Activated CD4-positive, alpha-beta T cell treated with anti-CD3 and anti-CD28 coated beads, Interleukin-2, amount 50 U/mL, for 16 hours (primary cell): ENCODE measurements at places on chromosomes 2 and 18.
A peak's percentile ranks its signal among the peaks of the same experiment; 100 is the strongest.

DNA sequence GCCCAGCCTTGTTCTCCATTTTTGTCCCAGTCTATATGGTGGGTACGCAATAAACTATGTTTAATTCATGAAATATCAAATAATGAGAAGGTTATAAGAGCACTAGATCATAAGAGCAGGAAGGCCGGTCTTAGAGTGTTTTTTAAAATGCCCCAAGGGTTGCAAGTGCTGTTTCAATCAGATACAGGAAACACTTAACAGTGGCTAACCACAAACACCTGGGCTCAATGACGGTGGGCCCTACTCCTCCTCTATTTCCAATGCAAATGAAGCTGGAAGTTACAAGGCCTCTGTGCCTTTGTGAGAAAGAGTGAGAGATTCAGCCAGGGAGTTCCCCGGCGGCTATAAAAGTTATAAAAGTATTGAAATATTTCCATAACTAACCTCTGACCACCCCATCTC is 18.9 kb upstream of the WDR33 start:
- DNase-seq = peak; percentile 85

DNA sequence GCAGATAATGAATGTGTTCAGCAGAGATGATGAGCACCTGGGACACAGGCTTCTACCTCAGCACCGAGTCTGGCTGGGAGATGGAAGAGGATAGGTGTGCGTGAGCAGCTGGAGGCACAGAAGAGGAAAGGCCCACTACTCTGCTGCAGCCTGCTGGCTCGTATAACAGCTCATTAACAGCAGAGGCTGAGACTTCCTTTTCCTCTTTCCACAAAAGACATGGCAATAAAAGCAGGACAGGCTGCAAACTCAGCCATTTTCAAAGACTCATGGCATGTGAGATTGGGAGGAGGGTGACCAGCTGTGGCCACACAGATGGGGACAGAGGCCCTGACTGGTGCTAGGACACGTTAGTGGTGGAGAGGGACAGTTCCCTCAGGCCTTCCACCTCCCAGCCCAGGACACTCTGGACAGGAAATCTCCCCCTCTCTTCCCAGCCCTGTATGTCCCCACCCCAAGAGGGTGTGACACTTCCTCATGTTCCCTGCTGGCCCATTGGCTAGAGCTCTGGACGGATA is 60.3 kb downstream of the CACNB4 start:
- DNase-seq = no peak

DNA sequence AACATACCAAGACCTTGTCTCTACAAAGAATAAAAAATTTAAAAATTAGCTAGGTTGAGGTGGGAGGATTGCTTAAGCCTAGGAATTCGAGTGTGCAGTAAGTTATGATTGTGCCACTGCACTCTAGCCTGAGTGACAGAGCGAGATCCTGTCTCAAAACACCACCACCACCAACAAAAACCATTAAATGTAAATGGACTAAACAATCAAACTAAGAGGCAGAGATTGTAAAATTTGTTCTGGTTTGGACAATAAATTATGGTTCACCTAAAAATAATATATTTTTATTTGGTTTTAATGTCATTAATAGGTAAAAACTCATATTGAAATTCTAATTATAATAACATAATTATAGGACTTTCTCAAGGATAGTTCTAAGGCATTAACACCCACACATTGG is 9.9 kb upstream of the ATIC start:
- no peak for DNase-seq

- no peak for DNase-seq
These were observed 4.8 kb downstream of the STON1 start for GRCh38 chr2:48534781-48535180.

GRCh38 chr2:222256250-222256649 is 42.5 kb downstream of the PAX3 start:
- no peak for DNase-seq

GRCh38 chr2:56325661-56326345 is 142.0 kb downstream of the CCDC85A start:
- no peak for DNase-seq

GRCh38 chr2:30705711-30706533 is 101.3 kb downstream of the CAPN13 start:
- DNase-seq = no peak

GRCh38 chr2:151280271-151280670 is 9.2 kb downstream of the NMI start:
- no peak for DNase-seq

- peak; percentile 22 for DNase-seq
These were observed 111.6 kb downstream of the SMAD7 start for GRCh38 chr18:48838921-48839818.

GRCh38 chr2:171167352-171167997 is 6.8 kb upstream of the TLK1 start:
- no peak for DNase-seq

- DNase-seq = no peak
These were observed 1.5 kb downstream of the EPAS1 start for GRCh38 chr2:46298522-46299353.

DNA sequence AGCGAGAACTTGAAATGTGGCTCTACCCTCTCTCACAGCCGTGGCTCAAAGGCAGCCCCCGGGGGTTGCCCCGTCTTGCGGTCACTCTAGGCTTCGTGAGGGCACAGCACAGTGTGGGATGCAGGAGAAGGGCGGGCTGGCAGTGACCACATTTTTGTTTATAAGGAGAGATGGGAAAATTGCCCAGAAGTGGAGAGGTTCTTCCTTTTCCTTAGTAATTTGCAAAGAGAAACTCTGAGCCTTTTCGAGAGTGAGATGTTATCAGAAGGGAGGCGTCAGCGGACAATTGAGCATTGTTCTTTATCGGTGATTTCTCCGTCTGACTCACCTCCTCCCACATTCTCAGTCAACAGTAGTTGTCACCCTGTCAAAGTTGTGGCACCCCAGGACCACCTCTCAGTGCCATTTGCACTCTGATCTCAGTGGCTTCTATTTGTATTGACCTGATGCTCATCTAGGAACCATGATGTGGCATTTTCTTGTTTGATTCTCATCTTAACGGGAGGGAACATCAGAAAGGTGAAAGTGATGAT is 89.6 kb downstream of the ACAA2 start:
- peak; percentile 63 for DNase-seq

GRCh38 chr2:68934021-68934420 is 18.7 kb downstream of the GKN2 start:
- no peak for DNase-seq

DNA sequence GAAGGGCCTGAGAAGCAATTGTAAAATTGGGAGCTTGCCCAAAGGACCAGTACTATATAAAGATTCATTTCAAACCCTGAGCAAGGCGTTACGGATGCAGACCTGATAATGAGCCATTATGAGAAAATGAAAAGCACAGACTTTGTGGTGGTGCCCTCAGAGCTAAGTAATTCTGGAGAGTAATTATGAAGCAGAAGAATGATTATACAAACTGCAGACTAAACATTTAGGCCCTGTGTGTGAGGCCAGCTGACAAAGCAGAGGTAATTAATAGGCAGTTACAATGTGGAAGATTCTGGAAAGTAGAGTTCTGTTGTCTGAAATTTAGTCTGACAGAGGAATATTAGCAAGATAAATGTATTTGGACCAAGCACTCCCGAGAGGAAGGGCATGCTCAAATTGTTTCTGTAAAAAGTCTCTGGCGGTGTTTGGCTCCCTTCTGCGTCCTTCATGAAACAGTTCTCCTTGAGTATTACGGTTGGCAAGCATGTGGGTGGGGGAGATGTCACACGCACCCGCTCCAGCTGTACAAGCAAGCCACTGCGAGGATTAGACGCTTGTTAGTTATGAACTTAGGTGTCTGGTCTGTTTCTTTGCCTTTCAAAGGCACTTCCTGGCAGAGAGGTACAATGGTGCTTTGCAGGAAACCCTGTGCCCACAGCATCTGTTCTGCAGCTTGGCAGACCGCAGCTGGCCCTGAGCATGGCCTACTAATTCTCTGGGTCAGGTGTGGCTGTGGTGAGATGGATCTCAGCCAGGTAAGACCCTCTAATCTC is 45.5 kb downstream of the CDC42EP3 start:
- peak; percentile 90 for DNase-seq

- DNase-seq = no peak
These were observed 108.7 kb downstream of the XRCC5 start for GRCh38 chr2:216217904-216218260.

GRCh38 chr2:12116228-12116750 is 369.9 kb downstream of the LPIN1 start:
- DNase-seq = no peak

- DNase-seq = no peak
These were observed 484.1 kb downstream of the FBXO15 start for GRCh38 chr18:73663581-73663980.

DNA sequence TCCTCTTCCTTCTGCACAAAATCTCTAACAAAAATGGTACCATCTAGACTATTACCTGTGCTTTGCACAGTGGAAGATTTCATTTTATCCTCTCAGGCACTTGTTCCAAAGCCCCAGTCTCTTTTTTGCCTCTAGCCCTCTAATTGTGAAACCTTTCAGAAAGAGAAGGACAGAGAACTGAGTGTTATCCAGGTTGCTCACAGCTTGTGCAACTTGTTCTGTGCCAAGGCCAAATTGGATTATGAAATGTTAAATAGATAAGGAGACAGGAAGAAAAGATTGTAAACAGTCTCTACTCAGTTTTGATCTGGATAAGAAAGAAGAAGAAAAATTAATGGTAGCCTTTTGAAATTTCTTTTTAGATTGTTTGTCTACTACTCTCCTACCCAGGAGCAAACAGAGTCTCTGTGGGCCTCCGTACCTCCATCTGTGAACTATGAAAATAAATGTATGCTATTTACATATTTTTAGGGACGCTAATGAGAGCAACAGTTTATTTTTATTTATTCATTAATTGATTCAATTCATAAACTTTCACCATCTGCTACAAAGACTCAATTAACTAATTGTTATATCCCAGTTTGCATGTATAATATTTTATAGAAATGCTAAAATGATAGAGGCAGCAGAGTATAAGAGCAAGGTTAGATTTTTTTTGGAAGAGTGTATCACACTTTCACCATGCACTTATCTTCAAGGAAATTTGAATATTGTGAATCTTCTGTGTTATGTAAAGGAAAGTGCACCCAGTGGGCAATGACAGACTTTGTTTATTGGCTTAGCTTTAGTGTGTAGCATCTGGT is 339.0 kb upstream of the ETAA1 start:
- no peak for DNase-seq

DNA sequence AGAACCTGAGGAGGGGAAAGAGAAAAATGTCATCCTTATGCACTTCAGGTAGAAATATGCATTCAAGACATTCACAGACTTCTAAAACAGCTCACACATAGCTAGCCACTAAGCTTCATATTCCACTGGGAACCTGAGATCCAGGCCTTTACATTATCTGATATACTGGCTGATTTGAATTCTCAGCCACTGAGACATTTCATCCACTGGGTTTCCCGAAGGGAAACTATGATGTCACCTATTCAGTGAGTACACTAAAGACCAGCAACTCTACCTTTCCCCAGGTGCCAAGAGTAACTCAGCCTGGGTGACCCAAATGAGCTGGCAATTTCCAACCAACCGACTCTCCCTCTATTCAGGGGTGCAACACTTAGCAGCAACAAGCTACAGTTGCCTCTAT is 21.7 kb upstream of the SP100 start:
- DNase-seq = no peak

DNA sequence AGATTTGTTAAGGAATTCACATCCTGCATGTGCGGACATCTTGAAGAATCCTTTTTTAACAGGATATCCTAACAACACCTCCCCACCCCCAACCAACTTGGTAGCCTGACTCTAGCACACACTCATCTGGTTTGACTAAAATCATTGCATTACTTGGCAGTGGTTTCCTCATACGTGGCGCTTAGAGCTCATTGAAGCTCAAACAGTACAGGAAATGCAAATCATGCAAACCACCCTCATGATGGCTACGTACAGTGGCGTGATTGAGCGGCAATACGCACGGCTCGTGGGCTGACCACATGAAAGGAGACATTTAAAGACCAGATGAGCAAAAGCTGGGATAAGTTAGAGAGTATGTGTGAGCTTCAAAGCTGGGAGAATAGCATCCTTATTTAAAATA is 336.2 kb downstream of the ZEB2 start:
- DNase-seq = peak; percentile 95

DNA sequence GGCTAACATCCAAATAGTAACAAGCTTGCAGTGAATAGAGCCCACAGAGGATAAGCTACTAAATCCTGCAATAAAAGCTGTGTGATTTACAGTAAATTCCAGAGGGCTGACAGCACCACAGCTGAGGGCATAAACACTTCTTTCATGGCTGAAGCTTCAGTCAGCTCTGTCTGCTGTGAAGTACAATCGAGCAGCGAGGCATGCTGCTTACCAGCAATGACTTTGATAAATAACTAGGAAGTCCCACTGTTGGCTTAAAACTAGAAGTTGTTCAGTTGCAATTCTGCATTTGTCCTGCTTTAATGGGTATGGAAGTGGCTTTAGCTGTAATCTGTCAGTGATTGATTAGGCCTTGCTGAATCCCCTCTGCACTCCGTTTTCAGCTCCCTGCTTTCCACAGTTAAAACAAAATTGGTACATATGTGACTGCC is 65.2 kb upstream of the FIGN start:
- DNase-seq = no peak

DNA sequence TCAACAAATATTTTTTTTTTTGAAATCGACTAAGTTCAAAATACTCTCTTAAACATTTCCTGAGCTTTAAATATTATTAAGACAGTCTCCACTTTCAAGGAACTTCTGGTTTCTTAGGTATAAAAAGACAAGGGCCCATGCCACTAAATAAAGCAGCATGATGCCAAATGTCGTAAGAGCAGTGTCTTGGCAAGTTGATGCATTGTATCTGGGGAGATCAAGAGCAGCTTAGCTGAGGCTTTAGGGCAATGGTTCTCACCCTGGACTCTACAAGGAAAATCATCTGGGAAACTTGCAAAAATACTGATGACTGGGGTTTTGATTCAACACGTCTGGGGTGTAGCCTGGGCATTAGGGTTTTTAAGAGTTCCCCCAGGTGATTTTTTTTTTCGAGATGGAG is 41.3 kb downstream of the COL4A3 start:
- DNase-seq = no peak

GRCh38 chr2:241030333-241030680 is 31.9 kb downstream of the SNED1 start:
- DNase-seq = no peak

DNA sequence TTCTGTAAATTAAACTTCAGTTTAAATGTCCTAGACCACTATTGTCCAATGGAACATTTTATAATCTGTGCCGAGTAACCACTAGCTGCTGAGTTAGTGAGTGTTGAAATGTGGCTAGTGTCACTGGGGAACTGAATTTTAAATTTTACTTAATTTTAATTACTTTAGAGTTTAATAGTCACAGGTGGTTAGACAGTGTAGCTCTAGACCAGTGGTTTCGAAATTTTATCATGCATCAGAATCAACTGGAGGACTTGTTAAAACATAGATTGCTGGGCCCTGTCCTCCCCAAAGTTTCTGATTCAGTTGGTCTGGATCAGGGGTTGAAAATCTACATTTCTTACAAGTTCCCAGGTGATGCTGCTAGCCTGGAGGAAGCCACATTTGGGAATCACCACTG is 110.4 kb downstream of the FMNL2 start:
- no peak for DNase-seq
